Tibial nerve (tissue), 4 donors: ENCODE measurements at places on chromosomes 6 and 20.

- no peak for DNase-seq
Observed at GRCh38 chr6:138104618-138105213, 2.5 kb downstream of the PERP start.

DNA sequence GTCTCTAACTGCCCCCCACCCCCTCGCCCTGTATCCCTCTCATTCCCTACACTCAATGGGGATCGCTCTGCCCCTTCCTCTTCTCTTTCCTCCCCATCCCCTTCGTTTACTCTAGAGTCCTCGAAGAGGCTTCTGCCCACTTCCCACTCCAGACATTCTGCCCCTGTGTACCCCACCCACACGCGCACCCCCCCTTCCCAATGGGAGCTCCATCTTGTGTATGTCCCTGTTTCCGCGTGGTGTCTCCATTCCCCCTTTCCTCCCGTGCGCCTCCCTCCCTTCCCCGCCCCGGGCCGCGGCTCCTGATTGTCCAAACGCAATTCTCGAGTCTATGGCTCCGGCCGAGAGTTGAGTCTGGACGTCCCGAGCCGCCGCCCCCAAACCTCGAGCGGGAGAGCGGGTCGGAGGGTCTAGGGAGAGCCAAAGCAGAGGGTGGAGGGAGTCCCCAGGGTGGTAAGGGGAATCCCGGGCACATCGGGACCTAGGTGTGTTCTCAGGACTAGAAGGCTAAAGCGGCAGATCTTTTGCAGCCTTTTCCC, 679 bp upstream of the RING1 start:
- DNase-seq: peak; percentile 54

DNA sequence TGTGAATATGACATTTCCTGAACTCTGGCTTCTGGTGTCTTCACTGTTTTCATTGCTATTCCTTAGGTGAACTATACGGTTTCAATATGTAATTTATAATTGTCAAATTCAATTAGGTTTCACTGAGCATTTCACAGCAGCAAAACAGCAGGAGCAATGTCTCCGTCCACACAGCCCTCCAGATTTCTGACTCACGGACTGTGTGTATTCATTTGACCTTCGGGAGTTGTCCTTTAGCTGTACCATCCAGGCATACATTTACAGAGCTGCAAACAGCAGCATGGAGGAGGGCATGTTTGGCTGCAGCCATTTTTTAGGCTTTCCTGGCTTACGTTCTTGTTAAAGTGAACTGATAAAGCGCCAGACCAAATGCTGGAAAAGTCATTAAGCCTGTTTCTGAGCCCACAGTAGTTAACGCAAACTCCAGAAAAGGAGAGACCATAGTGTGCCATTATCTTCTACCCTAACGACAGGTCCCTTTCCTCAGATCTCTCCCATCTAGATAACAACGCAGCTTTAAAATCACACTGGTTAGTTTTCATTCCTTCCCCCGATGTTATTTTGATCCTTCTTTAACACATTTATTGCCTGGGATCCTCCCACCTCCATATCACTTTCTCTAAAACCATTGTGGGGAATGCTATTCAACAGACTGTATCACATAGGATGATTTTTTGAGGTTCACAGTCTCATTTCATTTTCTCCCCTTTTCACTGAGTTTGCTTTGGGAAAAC, 18.3 kb downstream of the FOXC1 start:
- no peak for DNase-seq

GRCh38 chr20:44087857-44088120, 99.2 kb downstream of the JPH2 start:
- no peak for DNase-seq

- no peak for DNase-seq
Observed at GRCh38 chr6:20169119-20169557, 43.1 kb downstream of the MBOAT1 start.

DNA sequence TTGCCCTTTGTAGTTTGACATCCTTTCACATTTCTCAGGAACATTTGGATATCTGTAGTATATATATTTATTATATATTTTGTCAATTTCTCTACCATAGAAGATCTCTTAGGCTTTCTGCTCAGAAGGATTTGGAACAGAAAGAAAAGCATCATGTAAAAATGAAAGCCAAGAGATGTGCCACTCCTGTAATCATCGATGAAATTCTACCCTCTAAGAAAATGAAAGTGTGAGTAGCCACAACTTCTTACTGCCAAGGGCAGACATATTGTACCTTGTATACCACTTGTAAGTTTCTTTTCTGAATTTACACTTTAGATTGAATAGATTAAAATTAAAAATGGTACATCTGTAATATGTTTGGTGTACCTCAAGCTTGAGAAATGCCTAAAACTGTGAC, 31.2 kb downstream of the TPX2 start:
- DNase-seq: no peak

- DNase-seq: no peak
Observed at GRCh38 chr20:10916312-10916711, 242.5 kb upstream of the JAG1 start.

DNA sequence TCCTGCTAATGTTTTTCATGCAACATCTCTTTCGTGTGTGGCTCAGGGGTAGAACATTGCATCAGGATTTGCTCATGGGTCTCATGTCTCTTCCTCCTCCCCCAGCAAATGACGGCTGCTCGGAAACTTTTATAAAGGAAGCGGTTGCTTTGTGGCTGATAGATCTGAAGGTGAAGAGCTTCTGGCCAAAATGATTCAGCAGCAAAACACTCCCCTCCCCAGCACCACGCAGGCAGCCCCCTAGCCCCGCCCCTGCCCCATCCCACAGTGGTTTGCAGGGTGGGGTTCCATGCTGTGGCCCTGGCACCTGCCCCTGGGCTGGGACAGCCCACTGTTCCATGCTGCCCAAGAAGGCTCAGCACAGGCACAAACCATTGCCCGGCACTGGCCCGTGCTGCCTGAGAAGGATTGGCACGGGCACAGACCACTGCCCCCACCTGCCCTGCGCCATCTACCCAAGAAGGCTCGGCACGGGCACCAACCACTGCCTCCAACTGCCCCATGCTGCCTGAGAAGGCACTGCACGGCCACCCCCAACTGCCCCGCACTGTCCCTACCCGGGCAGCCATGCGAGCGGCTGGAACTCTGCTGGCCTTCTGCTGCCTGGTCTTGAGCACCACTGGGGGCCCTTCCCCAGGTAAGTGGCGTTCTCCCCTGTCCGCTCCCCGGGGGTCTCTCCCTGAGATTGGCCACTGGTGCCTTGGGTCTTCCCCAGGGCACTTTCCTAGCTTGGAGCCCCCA, at the start of gene CST7:
Gene CST7, plus strand, starts transcription at position 331 of the 741 bp plus-strand sequence. Its CDS starts 237 bp downstream, at position 568.
- no peak for DNase-seq

DNA sequence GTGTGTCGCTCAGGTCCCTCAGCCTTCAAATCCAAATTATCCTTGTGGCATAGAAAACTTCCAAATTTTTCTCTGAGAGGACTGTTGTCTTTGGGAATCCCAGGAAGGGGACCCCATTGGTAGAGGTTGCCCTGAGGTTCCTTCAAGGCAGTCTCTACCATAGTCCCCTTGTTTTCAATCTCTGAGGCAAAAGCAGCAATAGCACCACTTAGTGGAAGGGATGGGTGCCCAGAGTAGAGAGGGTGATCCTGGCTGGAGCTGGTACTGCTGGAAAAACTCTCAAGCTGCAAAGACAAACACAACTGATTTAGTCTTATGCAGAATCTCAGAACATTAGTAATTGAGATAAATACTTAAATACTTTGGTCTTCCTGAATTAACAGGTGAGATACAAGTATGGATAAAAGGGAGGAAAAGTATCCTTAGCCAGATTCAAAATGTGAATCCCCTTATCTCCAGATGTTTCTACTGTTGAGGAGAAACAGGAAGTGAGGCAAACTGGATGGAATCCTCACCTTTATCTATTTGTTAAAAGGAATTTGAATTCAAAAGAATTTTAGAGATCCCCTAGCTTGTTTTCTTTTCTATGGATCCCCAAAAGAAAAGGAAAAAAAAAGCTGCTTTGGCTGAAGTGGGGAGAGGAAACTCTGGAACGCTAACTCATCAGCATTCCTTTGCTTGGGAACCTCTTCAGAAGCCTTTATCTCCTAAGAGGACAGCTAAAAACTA, 13.4 kb downstream of the ZNF318 start:
- DNase-seq: no peak

DNA sequence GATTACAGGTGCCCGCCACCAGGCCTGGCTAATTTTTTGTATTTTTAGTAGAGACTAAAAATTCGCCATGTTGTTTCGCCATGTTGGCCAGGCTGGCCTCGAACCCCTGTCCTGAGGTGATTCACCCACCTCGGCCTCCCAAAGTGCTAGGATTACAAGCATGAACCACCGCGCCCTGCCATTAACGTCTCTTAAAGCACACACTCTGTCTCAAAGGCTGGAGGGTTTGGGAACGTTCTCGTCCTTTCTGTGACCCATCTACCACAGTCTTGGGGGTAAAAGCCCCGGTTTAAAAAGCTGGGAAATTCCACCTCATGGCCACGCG, 57.8 kb upstream of the ARID1B start:
- DNase-seq: no peak

GRCh38 chr6:108549741-108550140, 11.0 kb upstream of the FOXO3 start:
- DNase-seq: no peak
